Activated naive CD4-positive, alpha-beta T cell treated with anti-CD3 and anti-CD28 coated beads for 36 hours (primary cell): ENCODE measurements at places on chromosomes 5 and 9.

DNA sequence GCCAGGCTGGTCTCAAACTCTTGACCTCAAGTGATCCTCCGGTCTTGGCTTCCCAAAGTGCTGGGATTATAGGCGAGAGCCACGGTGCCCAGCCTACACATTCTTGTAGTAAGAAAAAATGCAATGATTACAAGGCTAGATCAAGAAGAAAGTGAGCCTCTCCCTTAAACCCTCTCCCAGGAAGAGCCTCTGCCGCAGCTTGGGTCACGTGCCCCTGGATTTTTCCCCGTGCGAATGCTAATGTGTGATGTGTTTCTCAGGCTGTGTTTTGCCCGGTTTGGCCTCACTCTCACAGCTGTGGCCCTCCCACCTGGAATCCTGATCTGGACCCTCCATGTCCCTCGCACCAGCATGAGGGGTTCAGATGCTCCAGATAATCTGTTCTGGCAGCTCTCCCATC, 6.9 kb downstream of the PLPP7 start:
- DNase-seq: no peak

GRCh38 chr9:126347093-126347492, 20.5 kb downstream of the MVB12B start:
- no peak for DNase-seq

DNA sequence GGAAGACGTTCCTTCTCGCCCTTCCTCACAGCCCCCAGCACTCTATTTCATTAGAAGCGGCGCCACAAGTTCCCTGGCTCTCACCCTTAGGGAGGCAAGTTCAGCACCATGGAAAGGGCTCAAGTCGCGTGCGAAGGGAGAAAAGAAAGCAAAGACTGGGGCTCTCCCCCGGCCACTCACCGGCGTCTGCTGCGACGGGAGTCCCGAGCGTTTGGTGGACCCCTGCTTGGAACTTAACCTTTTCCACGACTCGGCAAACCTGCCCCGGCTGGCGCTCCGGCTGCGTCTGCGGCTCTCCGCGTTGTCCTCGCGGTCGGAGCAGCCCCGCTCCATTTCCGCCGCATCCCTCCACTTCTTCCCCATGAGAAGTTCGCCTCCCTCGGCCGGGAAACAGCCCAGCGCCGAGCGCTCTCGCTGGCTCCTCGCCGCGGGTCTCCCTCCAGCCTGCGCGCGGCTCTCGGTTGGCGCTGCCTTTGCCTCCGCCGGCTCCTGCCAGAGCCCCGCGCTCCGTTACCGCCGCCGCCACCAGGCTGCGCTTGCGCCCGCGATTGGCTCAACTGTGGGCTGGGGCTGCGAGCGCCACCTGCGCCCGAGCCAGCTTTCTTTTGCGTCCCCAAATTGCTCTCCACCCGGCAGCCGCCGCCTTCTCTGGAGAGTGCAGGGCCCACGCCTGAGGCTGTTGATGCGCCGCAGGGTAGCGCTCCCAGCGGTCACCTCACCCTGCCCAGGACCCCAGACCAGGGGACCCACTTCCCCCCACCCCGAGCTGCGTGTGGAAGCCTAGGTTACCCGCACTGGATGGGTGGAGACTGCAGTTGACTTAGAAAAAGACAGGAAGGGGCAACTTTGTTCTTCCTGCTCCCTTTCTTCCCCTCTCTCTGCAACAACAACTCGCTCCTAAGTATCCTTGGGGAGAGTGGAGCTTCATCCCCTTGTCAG, 321.6 kb downstream of the CEMIP2 start:
- DNase-seq: peak; percentile 78

- no peak for DNase-seq
Observed at GRCh38 chr5:55306641-55307382, 682 bp downstream of the DHX29 start.

- DNase-seq: no peak
Observed at GRCh38 chr9:18516965-18517364, 43.0 kb downstream of the ADAMTSL1 start.

DNA sequence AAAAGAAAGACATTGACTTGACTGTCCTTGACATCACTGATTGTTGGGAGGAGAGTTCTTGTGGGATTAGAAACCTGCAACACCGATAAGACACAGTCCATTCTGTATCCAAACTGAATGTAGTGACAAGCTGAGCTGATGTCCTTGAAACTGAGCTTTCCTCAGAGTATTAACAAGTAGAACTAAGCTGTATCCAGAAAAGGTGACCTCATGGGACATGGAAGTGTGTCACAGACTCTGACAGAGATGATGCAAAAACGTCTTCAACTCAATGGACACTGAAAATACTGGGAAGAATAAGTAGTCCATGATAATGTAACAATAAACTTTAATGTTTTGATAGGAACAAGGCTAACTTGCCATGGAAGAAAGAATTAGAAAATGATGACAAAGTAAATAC, 690.1 kb downstream of the CDH18 start:
- DNase-seq: no peak

- DNase-seq: peak; percentile 80
Observed at GRCh38 chr9:114894609-114895433, 35.6 kb downstream of the TNFSF8 start.

GRCh38 chr9:114237781-114238180, 82.4 kb downstream of the COL27A1 start:
- DNase-seq: no peak

GRCh38 chr5:149575131-149575530, 6.2 kb upstream of the ARHGEF37 start:
- no peak for DNase-seq

GRCh38 chr5:68225911-68226545, 10.5 kb downstream of the PIK3R1 start:
- DNase-seq: no peak

DNA sequence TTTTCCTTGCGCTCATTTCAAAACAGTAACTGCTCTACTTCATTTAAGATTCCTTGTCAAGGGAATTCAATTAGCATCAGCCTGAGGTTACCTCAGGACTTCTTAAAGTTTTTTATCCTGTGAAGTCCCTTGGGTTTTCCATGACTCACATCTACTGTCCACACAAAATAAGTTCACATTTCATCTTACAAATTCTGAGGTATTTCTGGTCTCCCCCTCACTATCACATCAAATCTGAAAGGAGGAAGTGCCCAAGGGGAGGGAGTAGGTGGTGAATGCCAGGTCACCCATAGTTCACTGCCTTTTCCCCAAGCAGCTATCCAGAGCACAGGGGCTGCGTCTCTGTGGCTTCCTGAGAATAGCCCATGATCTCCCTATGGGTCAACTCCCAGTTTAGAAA, 227.1 kb upstream of the NREP start:
- no peak for DNase-seq

- peak; percentile 17 for DNase-seq
Observed at GRCh38 chr9:121651295-121652020, at the start of gene DAB2IP. Gene DAB2IP, plus strand, starts transcription at chr9:121651634. Its CDS starts 142 bp downstream, at chr9:121651776.

DNA sequence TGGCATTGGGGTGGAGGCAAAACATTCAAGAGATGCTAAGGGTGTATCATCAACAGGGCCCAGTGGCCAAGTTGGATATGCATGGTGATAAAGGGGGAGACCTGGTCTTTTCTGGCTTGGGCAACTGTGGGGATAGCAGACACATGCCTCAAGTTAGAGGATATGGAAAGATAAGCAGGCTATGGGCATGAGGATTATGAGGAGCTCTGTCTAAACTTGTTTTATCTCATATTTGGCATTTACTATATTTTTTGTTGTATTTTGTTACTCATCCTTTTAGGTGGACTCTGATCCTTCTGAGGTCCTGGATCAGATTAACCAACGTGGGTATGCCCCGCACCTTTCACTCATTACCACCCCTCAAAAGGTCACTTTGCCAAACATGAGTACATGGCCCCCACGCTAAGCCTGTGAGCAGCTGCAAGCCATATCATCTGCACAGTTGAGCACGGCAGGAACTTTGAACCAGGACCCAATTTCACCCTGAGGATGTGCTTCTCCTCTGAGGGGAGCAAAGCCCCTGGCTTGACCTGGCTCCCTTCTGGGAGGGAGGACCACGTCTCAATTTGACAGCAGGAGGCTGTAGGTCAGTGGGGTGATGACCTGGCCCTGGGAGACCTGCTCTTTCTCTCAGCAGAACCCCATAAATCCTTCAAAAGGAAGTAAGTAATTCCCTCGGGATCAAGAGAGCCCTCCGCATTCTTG, 71.1 kb upstream of the CD180 start:
- DNase-seq: no peak

DNA sequence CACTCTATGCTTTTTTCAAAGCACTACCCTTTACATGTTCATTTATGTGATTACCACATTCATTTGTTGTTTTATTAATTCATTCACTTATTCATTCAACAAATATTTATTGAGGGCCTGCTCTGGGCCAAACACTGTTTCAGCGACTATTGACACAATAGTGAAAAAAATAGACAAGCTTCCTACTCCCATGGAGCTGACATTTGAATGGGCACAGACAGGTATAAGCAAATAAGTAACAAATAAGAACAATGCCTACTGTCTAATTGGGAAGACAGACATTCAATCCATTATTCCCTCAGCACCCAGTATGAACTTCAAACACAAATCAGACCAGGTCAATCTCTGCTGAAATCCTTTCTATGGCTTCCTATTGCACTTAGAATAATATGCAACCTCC, 156.9 kb upstream of the NR3C1 start:
- DNase-seq: no peak

DNA sequence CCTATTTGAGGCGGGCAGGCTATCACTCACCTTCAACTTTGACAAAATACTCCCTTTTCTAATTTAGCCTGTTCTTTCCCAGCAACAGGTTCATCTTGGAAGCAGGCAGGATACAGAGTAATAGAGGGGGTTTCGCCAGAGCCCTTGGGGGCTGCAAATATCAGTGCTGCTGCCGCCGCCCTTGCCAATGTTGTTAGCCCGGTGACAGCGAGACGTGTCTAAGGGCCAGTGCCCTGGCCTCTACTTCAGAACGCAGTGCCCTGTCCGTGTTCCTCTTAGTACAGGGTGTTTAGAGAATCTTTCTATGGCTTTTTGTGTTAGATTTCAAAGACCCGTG, 703 bp downstream of the FAM120AOS start:
- no peak for DNase-seq

DNA sequence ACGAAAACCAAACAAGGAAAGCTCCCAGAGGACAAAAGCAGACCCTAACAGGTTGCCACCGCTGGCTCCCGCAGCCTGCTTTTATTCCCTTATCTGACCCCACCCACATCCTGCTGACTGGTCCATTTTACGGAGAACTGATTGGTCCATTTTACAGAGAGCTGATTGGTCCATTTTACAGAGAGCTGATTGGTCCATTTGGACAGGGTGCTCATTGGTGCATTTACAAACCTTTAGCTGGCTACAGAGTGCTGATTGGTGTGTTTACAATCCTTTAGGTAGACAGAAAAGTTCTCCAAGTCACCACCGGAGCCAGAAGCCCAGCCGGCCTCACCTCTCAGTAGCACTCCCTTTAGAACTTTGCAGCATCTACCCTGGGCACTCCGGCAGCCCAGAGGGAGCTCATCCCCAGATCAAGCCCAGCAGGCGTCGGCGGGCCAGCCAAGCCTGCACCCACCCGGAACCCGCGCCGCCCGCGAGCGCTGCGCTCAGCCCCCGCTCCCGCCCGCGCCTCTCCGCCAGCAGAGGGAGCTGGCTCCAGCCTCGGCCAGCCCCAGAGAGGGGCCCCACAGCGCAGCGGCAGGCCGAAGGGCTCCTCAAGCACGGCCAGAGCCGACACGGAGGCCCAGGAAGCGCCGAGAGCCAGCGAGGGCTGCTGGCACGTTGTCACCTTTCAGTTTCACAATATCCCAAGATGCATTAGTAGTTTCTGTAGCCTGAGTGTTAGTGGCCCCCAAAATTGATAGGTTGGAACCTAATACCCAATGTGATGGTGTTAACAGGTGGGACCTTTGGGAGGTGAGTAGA, 35.3 kb upstream of the CLPTM1L start:
- DNase-seq: peak; percentile 52

DNA sequence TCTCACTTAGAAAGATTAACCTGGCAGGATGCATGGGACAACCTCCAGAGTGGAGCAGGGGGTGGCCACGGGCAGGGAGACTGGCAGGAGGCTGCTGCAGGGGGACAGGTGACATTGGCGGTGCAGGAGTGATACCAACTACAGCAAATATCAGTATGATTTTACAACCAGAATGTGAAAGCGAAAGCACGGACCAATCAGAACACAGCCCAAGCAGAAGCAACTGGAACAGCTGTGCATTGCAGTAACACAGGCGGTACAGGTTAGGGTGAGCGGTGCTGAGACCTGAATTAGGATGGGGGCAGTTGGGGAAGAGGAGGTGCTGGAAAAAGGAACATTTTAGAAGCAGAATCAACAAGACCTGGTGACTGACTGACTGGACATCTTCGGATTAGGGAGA, 29.3 kb downstream of the POLR1E start:
- DNase-seq: no peak

GRCh38 chr5:168879929-168880328, 300.8 kb upstream of the PANK3 start:
- no peak for DNase-seq

- no peak for DNase-seq
Observed at GRCh38 chr5:1733369-1733768, 66.3 kb downstream of the MRPL36 start.

DNA sequence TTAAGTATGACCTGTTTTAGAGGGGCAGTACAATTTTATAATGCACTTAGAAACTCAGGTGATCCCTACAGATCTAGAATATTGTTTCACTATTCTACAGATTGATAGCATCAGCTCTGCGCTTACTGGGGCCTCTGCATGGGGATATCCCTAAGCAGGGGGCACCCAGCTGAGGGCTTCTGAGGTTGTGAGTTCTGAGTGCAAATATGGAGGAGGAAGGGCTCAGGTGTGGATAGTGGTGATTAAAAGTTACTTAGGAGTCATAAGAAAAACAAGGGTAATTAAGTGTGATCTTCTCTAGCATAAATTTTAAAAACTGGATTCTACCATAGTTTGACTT, 274.4 kb downstream of the EFNA5 start:
- no peak for DNase-seq

- no peak for DNase-seq
Observed at GRCh38 chr5:133828722-133829121, 139.7 kb downstream of the C5orf15 start.

DNA sequence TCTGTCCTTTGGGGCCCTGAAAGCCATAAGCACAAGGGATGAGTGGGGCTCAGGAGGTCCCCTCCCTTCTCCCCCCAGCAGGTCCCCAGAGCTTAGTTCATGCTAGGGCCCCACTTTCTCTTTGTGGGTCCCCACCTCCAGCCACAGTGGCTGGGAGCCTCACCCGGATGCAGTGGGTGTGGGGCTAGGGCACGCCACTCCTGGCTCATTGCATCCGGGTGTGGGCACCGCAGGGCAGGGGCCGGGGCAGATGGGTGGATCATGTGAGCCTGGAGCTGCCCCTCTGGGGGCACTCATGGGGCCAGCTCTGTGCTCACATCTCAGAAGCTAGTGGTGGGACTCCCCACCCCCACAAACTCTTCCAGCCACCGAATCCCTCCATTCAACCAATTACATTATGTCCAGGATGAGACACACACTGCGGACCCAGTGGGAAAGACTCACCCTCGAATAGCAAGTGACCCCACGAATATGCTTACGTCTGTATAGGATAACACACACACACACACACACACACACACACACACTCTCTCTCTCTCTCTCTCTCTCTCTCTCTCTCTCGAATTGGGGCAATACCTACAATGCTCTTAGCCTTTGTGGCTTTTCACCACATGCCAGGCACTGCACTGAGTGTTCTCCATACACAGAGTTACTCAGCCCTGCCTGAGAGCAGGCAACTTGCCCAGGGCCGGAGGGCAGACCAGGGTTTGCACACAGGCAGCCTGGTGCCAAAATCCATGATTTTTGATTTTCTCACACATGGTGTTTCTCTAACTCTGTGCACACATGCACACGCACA, 16.8 kb upstream of the PHYKPL start:
- peak; percentile 55 for DNase-seq
